ENCODE measurements at places on chromosomes 2 and 18. TPM values are rescaled to one million over a fixed set of nuclear protein-coding genes. Genes with fewer than 3 reads are reported as not detected.

DNA sequence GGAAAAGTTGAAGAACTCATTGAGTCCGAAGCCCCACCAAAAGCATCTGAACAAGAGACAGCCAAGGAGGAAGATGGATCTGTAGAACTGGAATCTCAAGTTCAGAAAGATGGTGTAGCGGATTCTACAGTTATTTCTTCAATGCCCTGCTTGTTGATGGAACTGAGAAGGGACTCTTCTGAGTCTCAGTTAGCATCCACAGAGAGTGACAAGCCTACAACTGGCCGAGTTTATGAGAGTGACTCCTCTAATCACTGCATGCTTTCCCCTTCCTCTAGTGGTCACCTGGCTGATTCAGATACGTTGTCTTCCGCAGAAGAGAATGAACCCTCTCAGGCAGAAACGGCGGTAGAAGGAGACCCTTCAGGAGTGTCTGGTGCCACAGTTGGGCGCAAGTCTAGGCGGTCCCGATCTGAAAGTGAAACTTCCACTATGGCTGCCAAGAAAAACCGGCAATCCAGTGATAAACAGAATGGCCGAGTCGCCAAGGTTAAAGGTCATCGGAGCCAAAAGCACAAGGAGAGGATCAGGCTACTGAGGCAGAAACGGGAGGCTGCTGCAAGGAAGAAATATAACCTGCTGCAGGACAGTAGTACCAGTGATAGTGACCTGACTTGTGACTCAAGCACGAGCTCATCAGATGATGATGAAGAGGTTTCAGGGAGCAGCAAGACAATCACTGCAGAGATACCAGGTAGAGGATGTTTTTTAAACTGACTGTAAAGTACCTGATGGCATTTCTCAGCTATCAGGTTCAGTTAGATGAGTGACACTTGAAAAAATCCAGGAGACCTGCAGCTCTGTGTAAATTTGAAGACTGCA lies 111.9 kb downstream of the HAUS1 start:
- no peaks in the 10 kb centered on the region for H3K4me1 ChIP-seq
- no peaks in the 10 kb centered on the region for H3K27me3 ChIP-seq
- no peak for DNase-seq
- H3K36me3 ChIP-seq = no peaks in the 10 kb centered on the region
- H3K4me3 ChIP-seq = no peak overlapping the region

Gene RIT2
- not detected for total RNA-seq

DNA sequence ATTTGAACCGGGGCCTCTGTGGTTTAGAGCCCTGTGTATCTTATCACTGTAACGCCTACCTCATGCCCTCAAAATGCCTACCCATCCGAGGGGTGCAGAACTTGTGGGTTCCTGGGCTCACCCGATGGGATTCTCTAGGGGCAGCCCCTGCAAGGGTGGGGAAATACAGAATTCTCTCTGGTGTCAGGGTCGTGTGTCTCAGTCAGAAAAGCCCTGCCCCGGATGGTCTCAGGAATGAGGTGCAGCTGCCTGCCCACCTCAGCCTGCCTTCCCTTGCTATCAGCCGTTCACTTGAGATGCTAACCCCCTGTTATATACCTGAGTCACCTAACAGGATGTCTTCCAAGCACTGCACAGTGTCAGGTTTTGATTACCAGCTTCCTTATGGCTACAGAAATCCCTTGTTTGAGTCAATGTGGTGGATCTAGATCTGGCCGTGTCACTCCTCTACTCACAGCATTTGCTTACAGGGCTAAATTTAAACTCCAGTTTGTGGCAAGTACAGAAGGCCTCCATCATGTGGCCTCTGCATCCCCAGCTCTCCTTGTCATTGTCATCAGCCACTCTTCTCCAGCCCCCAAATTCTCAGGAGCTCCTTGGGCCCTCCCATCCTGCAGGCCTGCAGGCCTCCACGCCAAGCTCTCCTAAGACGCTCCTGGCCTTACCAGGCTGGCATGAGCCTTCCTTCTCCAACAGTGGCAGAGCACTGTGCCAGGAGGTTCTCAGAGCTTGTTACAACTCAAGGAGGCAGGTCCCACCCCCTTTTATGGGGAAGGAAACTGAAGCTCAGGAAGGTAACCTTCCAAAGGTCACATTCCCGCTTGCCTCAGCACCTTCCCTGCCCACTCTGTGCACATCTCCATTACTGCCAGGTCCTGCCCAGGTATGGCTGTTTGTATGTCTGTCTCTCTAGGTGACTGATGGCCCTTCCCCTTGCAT lies 14.3 kb upstream of the MAP3K2 start:
- no peak overlapping the region for H3K27ac ChIP-seq
- H3K4me1 ChIP-seq = peaks cover 12% of the 10 kb centered on the region
- DNase-seq = no peak
- H3K36me3 ChIP-seq = no peaks in the 10 kb centered on the region

DNA sequence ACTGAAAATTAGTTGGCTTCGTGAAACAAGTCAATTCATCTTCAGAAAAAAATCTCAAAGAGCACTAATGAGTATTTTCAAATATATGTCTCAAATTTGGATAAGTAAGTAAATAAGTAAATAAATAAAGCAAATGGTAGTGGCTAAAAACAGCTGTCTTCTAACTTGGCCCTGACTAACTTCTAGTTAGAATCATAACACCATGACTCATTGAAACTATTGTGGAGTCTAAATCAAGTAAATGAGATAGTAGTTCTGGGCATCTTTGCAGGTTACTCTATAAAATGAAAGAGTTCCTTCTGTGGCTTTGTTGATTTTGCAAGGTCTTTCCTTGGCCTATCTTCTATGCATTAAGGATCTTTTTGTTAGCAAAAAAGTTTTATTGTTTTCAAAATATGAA lies 110.7 kb downstream of the SLC8A1 start:
- no peaks in the 10 kb centered on the region for H3K36me3 ChIP-seq
- no peaks in the 10 kb centered on the region for H3K27me3 ChIP-seq
- no peak overlapping the region for H3K4me3 ChIP-seq
- no peak overlapping the region for H3K27ac ChIP-seq

DNA sequence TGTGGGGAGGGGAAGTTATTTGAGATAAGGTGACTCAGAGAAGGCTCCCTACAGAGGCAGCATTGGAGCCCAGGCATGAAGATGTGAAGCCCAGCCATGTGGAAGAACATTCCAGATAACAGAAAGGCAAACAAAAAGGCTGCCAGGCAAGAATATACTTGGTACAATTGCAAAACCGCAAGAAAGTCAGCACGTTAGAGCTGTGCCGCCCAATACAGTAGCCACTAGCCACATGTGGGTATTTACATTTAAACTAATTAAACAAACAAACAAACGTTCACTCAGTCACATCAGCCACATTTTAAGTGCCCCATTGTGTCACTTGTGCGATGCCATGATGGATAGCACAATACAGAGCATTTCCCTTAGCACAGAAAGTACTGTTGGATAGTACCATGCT lies 179.6 kb downstream of the SATB2 start:
- DNase-seq = no peak
- no peaks in the 10 kb centered on the region for H3K27me3 ChIP-seq
- H3K4me3 ChIP-seq = no peak overlapping the region
- no peak overlapping the region for H3K27ac ChIP-seq
- no peaks in the 10 kb centered on the region for H3K36me3 ChIP-seq

GRCh38 chr2:36449943-36450392 lies 94.4 kb downstream of the CRIM1 start:
- no peak overlapping the region for H3K27ac ChIP-seq
- H3K27me3 ChIP-seq = no peaks in the 10 kb centered on the region
- peaks cover 38% of the 10 kb centered on the region for H3K4me1 ChIP-seq
- H3K36me3 ChIP-seq = no peaks in the 10 kb centered on the region
- H3K4me3 ChIP-seq = no peak overlapping the region

- H3K4me3 ChIP-seq = no peak overlapping the region
- no peak for DNase-seq
- H3K4me1 ChIP-seq = no peaks in the 10 kb centered on the region
- no peaks in the 10 kb centered on the region for H3K27me3 ChIP-seq
- no peaks in the 10 kb centered on the region for H3K36me3 ChIP-seq
These were observed 506.5 kb downstream of the TSN start for GRCh38 chr2:122261911-122262310.

Gene CCDC178
- not detected for total RNA-seq

Gene TMEM163
- 0.12 TPM for total RNA-seq

DNA sequence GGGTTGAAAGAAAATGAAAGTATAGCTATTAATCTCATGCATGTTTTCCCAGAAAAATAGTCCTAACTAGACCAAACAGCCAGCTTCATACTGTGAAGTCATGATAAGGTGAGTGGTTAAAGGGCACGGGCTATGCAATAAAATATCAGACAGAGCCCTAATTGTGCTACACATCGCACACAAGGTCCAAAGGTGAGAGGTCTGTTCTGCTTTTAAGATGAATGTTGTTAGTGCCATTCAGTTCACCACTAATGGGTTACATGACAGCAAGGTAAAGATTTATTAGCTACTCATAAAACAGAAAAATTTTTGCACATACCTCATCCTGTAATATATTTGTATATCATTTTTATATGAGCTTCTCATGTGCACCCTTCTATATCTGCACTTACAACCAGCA lies 105.0 kb upstream of the STK17B start:
- no peaks in the 10 kb centered on the region for H3K36me3 ChIP-seq
- H3K4me1 ChIP-seq = no peaks in the 10 kb centered on the region
- DNase-seq = no peak
- H3K27ac ChIP-seq = no peak overlapping the region
- H3K4me3 ChIP-seq = no peak overlapping the region
- no peaks in the 10 kb centered on the region for H3K27me3 ChIP-seq

GRCh38 chr2:170845343-170845742 lies 28.7 kb downstream of the GAD1 start:
- DNase-seq = peak; percentile 10
- peaks cover 26% of the 10 kb centered on the region for H3K4me1 ChIP-seq
- H3K27me3 ChIP-seq = no peaks in the 10 kb centered on the region

- H3K27me3 ChIP-seq = no peaks in the 10 kb centered on the region
- peaks cover 23% of the 10 kb centered on the region for H3K4me1 ChIP-seq
- H3K27ac ChIP-seq = no peak overlapping the region
- DNase-seq = no peak
- H3K4me3 ChIP-seq = no peak overlapping the region
- H3K36me3 ChIP-seq = no peaks in the 10 kb centered on the region
These were observed 121.8 kb upstream of the EPAS1 start for GRCh38 chr2:46175419-46175818.

DNA sequence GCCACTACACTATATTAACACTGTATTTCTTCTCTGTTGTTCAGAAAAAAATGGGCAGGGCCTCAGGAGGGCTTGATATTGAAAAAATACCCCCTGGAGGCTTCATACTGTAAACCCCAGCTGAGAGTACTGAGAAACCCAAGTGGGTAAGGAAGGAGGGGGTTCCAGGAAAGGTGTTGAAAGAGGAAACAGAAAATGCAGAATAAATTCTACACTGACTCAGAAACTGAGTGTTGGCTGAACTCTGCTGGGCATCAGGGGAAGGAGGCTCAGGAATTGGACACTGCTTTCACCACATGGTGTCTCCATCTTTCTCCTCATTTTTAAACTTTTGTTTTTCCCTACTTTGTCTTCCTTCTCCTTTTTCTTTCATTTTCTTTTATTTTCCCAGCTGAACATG lies 253.7 kb downstream of the DYM start:
- peaks cover 16% of the 10 kb centered on the region for H3K4me1 ChIP-seq
- no peak for DNase-seq
- H3K36me3 ChIP-seq = no peaks in the 10 kb centered on the region
- no peak overlapping the region for H3K4me3 ChIP-seq
- no peaks in the 10 kb centered on the region for H3K27me3 ChIP-seq
- H3K27ac ChIP-seq = no peak overlapping the region

DNA sequence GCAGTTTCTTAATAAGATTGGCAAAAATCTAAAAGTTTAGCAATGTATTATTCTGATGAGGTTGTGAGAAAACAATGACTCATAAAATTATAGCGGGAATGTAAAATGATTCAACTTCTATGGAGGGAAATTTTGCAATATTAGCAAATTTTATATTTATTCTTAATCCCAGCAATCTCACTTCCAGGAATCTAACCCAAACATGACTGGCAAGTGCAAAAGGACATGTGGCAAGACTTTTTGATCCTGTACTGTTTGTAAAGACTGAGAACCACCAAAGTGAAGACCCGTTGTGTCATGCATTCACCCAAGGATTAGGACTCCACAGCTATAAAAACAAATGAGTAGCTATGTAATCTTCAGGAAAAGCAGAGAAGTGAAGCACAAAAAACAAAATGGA lies 234.8 kb upstream of the KYNU start:
- no peak for DNase-seq
- H3K36me3 ChIP-seq = no peaks in the 10 kb centered on the region
- H3K27ac ChIP-seq = no peak overlapping the region
- H3K4me3 ChIP-seq = no peak overlapping the region
- H3K4me1 ChIP-seq = no peaks in the 10 kb centered on the region
- H3K27me3 ChIP-seq = no peaks in the 10 kb centered on the region

DNA sequence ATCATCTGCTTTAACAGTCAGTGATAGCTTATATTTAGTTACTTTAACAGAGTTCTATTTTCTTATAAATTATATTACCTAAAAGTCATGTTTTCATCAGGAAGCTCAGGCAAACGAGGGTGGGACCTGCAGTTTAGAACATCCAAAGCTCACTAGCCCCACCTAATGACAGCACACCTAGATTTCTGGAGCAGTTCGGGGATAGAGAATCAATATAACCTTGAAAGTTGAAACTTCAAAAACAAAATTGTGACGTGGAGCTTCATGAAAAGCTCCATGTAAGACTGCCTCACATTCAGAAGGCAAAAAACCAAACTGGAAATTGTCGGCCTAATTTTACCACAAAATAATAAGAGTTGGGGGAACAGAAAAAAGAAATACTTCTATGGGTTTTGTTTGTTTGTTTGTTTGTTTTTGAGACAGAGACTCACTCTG lies 185.9 kb upstream of the CCDC150 start:
- H3K27ac ChIP-seq = no peak overlapping the region
- no peak overlapping the region for H3K4me3 ChIP-seq
- DNase-seq = peak; percentile 60
- no peaks in the 10 kb centered on the region for H3K4me1 ChIP-seq

DNA sequence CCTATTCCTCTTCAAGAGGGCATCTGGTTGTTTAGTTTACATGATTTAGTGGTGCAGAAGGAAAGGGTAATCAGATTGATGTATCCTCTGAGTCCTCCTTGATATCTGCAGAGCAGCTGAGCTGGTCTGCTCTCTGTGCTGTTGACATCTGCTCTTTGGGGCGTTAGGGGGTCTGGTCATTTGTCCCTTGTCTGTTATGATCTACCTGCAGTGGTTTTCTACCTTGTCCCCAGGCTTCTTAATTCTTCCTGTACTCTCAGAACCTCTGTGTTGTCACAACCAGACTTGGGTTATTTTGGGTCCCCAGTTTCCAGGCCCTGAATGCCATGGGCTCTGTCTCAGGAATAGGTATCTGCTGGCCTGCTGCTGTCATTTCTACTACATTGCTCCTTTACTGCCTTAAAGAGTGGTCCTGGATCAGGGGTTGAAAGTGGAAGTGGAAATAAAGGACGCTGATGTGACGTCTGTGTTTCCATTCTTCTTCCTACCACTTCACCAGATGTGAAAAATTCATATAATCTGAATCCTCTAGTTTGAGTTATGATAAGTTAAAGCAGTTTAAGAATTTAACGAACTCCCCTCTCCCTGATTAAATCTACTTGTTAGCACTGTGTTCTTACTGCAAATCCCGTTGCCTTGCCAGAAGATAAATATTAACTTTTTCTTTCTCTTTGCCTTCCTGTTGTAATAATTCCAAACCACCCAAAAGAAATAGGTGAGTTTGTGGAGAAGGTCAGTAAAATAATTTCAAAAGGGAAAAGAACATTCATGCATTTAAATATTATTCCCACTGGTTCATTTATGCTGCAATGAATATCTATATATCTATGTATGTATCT lies 16.6 kb upstream of the CPS1 start:
- no peaks in the 10 kb centered on the region for H3K4me1 ChIP-seq
- no peaks in the 10 kb centered on the region for H3K27me3 ChIP-seq
- no peak overlapping the region for H3K27ac ChIP-seq
- H3K4me3 ChIP-seq = no peak overlapping the region
- DNase-seq = no peak
- no peaks in the 10 kb centered on the region for H3K36me3 ChIP-seq
